ENCODE measurements at places on chromosomes 2 and 18. TPM values are rescaled to one million over a fixed set of nuclear protein-coding genes. Genes with fewer than 3 reads are reported as not detected.

GRCh38 chr2:177404243-177404642, 11.7 kb downstream of the AGPS start:
- H3K27ac ChIP-seq, result no peak overlapping the region
- H3K4me1 ChIP-seq, result peaks cover 28% of the 10 kb centered on the region
- H3K36me3 ChIP-seq, result no peaks in the 10 kb centered on the region
- H3K27me3 ChIP-seq, result peaks cover 2% of the 10 kb centered on the region

DNA sequence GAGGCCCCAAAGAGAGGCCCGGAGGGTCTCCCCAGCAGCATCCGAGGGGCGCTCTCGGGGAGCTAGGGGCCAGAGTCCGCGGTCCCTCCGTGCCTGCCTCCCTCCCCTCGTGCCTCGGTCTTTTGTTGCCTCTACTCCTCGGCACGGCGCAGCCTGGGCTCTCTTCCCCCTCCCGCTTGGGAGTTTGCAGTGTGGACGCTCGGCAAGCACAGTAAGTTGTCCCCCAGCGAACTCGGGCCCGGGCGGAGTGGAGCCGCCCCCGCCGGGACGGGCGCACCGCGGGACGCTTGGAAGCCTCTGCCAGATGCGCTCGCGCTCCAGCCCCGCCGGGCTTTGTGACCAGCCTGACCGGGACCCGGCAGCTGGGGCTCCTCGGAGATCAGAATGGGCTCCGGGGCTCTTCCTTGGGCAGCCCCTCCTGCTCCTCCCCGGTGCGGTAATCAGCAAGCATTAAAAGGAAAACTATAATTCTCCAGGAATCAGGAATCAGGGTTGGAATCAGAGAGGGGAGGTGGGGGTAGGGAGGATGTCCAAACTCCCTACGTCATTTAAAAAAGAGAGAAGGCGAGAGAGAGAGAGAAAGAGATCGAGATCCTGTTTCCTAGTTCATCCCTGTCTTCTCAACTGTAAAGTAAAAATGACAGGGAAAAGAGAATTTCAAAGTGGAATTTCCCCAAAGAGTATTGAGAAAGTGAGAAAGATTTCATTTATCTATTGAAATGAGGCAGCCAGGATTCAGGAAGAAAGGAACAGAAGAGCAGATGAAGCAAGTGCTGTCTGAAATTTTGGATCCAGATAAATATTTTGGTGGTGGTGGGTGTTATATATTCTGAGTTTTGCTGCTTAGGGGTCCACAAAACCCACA, 786 bp upstream of the TMEM200C start:
- no peaks in the 10 kb centered on the region for H3K36me3 ChIP-seq
- DNase-seq, result peak; percentile 59
- no peaks in the 10 kb centered on the region for H3K4me1 ChIP-seq
- H3K27ac ChIP-seq, result no peak overlapping the region

- H3K4me3 ChIP-seq, result no peak overlapping the region
- no peak for DNase-seq
- H3K27ac ChIP-seq, result no peak overlapping the region
- H3K27me3 ChIP-seq, result no peaks in the 10 kb centered on the region
- no peaks in the 10 kb centered on the region for H3K36me3 ChIP-seq
- H3K4me1 ChIP-seq, result no peaks in the 10 kb centered on the region
These were observed 24.7 kb downstream of the ATAD2B start for GRCh38 chr2:23901966-23902846.

DNA sequence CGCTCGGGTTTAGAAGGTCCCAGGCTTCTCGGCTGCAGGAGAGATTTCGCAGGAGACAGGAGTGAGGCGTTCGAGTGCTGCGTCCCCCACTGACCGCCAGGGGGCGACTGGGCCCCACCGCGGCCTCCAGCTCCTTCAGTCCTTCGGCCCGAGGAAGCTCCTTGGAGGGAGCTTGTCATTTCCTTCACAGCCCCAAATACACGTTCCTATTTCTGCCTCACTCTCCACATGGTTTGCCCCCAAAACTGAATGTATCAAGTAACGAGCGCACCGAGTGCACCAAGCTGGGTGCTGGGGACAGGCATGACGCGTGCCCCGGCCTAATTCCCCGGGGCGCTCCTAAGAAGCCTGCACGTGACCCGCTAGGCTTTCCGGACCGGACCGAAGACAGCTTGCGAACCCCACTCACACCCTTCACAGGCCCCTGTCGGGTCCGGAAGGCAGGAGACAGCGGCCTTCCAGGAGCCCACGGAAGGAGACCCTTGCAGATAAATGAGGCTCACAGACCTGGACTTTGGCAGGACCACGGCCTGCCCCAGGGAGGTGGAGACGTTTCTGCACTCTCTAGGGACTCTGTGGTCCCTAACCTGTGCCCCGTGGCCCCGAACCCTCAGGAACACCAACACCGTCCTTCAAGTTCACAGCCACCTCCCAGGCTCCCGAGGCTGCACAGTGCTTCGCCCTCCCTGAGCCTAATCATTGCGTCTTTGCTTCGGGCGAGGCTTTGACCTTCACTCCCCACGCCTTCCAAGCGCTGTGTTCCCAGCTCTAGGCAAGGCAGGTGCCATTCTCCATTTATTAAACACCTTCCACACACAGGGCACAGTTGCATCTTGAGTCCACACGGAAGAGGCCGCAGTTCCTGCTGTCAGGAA, 13.0 kb upstream of the FAHD2A start:
- H3K27me3 ChIP-seq, result peaks cover 8% of the 10 kb centered on the region
- no peaks in the 10 kb centered on the region for H3K4me1 ChIP-seq
- no peaks in the 10 kb centered on the region for H3K36me3 ChIP-seq
- no peak overlapping the region for H3K27ac ChIP-seq
- DNase-seq, result peak; percentile 82
- no peak overlapping the region for H3K4me3 ChIP-seq

DNA sequence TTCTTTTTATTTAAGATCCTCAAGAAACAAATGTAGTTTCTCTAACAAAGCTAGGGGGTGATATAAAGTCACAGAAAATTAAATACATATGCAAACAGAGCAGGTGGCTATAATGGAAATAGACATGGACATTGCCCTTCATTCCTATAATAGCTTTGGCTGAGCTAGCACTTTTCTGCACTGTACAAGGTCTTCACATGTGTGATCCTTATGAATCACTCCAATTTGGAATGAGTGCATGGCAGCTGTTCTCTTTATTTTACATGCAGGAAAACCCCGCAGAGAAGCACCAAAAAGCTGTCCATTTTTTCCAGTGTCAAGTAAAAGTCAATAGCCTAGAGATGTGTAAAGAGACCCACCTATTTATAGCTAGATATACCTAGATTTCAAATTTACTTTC, 747.4 kb upstream of the SLC8A1 start:
- no peak overlapping the region for H3K4me3 ChIP-seq
- H3K27me3 ChIP-seq, result no peaks in the 10 kb centered on the region
- no peaks in the 10 kb centered on the region for H3K4me1 ChIP-seq
- no peak for DNase-seq

DNA sequence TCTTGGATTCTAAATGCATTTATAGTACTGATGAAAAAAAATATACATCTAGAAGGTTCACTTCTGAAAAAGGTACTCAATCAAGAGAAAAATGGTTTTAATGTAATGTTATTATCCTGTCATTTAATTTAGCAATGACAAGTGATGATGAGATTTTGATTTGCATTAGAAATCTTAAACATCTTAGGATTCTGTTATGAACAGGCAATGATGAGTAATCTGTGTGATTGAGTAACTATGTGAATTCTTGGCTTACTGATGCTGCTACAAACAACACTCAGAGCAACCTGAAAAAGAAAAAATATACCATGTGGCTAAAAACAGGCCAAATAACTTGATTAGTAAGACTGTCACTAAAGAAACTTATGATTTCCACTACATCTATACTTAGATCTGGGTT, 30.1 kb downstream of the RBKS start:
- peaks cover 1% of the 10 kb centered on the region for H3K27me3 ChIP-seq
- peaks cover 4% of the 10 kb centered on the region for H3K4me1 ChIP-seq
- DNase-seq, result no peak
- H3K36me3 ChIP-seq, result peaks cover 13% of the 10 kb centered on the region
- H3K4me3 ChIP-seq, result no peak overlapping the region

The DNAH6 gene
- total RNA-seq, result 7.8 TPM

The DSC2 gene
- total RNA-seq, result 65.4 TPM

The RNF152 gene
- 4.1 TPM for total RNA-seq

The CAVIN2 gene
- total RNA-seq, result 4.4 TPM

The PCARE gene
- not detected for total RNA-seq

All from endothelial cell (in vitro differentiated cells).